ENCODE measurements at places on chromosomes 2 and 18.

DNA sequence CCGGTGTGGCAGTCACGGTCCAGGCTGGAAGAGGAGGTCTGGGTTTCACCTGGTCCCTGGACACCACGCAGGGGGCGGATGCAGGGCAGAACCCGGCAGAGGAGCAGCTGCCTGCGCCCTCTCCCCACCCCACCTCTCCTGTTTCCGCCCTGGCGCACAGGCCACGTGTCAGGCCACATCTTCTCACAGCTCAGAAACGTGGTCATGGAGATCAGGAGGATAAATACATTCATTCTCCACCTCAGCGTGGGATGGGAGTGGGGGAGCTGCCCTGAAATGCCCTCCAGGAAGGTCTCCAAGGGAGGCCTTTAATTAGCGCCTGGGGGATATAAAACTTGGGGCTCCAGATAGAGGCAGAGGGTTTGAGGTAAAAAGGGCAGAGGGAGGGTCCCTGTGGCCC, 142.0 kb downstream of the KCTD1 start:
- no peak overlapping the region for H3K27ac ChIP-seq
- no peaks in the 10 kb centered on the region for H3K4me1 ChIP-seq
- H3K4me3 ChIP-seq = no peak overlapping the region
- H3K36me3 ChIP-seq = no peaks in the 10 kb centered on the region
- DNase-seq = no peak

DNA sequence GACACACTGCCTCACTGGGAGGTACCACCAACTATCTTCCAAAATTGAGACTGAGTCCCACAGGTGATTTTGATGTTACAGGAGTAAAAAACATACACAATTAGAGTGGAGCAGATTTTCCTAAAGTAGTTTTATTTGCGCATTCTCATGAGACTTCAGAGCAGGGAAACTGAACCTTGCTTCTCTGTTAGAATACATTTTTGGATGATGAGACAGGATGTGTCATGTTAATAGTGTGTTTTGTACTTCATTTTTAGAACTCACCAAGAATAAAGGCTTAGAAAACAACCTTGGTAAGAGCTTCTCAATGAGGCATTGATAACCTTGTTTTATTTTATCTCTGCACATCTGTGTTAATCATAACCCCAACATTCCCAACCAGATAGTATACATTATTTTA, 310.2 kb upstream of the GALNT5 start:
- H3K4me1 ChIP-seq = 0 out of 2 replicates have a peak, but pooled peaks cover 3% of the 10 kb centered on the region
- peak; percentile 36 for DNase-seq
- H3K27ac ChIP-seq = no peak overlapping the region
- no peaks in the 10 kb centered on the region for H3K27me3 ChIP-seq
- H3K4me3 ChIP-seq = no peak overlapping the region

DNA sequence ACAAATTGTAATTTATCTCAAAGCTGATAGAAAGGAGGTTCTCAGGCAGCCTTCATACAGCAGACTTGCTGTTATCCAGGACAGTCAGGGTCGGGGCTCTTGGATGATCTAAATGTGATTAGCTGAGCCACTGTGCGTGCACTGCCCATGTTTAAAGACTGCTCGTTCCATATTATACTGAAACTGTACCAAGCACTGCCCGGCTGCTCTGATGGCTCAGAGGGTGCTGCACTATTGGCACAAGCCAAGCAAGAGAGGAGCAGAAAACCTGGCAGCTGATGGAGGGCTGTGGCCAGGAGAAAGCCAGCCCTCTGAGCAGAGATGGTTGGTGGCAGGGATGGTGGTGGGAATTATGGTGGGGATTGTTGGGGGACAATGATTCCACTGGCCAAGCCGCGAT, 63.4 kb downstream of the COL6A3 start:
- H3K36me3 ChIP-seq = peaks cover 99% of the 10 kb centered on the region
- no peak overlapping the region for H3K4me3 ChIP-seq
- H3K4me1 ChIP-seq = peaks cover 20% of the 10 kb centered on the region

GRCh38 chr18:46299465-46300008, 195.4 kb downstream of the HAUS1 start:
- DNase-seq = no peak
- H3K4me1 ChIP-seq = no peaks in the 10 kb centered on the region
- H3K36me3 ChIP-seq = no peaks in the 10 kb centered on the region

GRCh38 chr2:171334171-171334570, 99.6 kb downstream of the METTL8 start:
- no peaks in the 10 kb centered on the region for H3K27me3 ChIP-seq
- H3K36me3 ChIP-seq = no peaks in the 10 kb centered on the region

All from GM23248 (cell line).